ENCODE measurements at places on chromosomes 4 and X.

DNA sequence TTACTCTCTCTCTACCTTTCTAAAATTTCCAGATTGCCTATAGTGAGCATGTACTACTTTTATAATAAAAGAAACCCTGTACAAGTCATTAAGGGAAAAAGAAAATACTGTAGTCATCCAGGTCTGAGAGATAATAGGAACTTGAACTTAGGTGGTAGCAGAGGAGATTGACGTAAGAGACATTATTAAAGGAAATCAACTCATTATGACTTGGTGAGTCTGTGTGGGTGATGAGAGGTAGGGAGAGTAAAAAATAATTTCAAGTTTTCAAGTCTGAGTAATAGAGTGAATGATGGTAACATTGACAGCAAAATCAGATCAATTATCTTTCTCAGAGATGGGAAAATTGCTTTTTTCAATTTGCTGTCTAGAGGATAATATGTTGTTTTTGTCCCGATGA lies 44.0 kb upstream of the ZCCHC12 start:
- no peak for DNase-seq

- no peak for DNase-seq
Observed at GRCh38 chr4:121633653-121634052, 63.1 kb downstream of the ANXA5 start.

- no peak for DNase-seq
Observed at GRCh38 chr4:75922588-75922987, 18.2 kb downstream of the NAAA start.

DNA sequence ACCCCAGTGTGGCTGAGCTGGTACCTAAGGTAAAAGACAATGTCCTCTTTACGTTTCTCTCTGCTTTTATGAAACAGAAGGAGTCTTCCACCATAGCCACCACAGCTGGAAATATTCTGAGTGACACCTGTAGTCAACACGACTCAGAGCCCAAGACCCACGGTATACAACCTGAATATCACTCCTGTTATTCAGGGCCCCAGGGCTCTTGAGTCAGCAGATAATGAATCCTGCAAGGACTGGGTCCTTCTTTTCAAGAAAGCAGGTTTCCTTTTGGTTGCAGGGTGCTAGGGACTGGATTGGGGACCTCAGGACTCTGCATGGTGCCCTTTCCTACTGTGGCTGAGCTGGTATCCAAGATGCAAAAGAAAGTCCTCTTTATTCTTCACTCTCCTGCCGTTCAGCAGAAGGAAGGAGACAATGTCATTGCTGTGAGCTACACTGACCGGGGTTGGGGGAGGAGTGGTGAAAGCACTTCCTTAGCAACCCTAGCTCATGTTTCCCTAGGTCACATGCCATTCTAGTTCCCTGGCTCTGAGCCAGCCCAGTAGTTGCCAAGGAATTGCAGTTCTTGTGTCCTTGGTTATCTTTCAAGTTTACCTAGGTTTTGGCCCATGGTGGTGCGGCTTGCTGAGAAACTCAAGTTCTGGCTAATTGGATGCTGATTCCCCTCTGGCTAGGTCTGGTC lies 23.7 kb upstream of the UNC5C start:
- DNase-seq = no peak

GRCh38 chr4:151430740-151431457 lies 21.9 kb downstream of the FHIP1A start:
- no peak for DNase-seq

DNA sequence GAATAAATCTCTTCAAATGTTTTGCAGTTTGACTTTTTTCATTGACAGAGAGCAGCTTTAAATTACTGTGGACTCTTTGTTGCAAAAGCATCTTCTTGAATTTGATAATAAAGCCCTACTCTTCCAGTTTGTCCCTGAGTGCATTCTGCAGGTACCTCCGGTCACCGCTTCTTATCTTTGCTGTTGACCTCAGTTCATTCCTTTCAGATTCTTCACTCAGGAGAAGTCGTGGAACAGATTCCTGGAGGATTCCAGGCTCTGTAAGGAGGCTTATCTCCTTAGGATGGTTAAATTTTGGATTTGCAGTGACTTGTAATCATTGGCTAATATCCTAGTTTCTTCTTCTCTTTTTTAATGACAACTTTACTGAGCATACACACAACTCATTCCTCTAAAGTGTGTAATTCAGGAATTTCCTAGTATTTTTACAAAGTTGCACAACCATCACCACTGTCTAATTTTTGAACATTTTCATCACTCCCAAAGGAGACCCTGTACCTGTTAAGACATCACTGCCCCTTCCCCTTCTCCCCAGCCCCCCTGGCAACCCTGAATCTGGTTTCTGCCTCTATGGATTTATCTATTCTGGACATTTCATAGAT lies 22.0 kb downstream of the TBL1X start:
- no peak for DNase-seq
